ENCODE measurements at places on chromosomes 12 and 14.

- DNase-seq = no peak
Observed at GRCh38 chr12:71610031-71610795, 53.4 kb downstream of the ZFC3H1 start.

DNA sequence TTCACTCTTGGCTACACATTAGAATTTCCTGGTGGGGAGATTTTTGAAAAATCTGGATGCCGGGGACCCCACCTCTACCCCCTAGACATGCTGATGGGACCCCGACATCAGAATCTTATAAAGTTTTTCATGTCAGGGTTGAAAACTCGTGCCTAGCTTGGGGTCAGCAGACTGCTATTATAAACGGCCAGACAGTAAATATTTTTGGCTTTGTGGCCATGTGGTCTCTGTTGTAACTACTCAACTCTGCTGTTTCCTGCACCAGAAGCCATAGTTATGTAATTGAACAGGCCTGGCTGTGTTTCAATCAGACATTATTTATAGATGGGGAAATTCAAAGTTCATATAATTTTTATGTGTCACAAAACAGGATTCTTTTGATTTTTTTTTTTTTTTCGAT, 41.6 kb downstream of the ACACB start:
- DNase-seq = no peak

DNA sequence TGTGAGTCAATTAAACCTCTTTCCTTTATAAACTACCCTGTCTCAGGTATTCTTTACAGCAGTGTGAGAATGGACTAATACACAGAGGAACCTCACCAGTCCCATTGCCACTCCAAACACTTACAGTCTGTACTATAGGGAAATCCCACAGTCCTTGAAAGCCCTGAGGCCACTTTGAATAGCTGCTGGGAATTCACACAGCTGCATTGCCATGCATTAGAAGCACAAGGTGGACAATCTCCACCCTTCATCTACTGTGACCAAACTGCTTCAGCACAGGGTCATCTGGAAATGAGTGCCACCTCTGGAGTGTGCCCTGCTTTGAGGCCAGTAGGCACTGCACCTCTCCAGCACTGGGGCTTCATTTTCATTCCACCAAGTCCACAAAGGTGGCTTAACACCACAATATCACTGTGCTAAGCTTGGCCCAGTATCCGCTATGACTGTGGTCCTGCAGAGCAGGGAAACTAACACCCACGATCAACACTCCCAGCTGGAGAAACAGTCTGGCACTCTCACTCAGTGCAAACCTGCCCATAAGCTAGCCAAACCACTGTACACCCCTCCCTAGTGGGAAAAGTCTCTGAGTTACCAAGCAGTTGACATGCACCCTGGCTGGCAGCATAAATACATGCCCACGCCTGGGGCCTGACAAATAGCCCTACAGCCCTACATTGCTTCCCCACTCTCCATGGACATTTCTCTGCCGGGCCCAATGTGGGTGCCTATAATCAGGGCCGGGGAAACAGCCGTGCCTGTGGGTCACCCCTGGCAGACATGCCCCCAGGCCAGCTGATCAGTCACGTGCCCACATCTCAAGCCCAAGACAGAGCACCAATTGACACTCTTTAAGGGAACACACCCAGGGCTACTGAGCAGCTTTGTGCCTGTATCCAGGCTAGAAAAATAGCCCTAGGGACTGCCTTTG, 294.3 kb upstream of the MGAT4C start:
- DNase-seq = no peak

GRCh38 chr12:115362339-115362976, 678.5 kb upstream of the TBX3 start:
- no peak for DNase-seq

GRCh38 chr14:99067927-99068326, 204.1 kb downstream of the BCL11B start:
- DNase-seq = no peak

- DNase-seq = no peak
Observed at GRCh38 chr12:19436931-19437330, 2.4 kb upstream of the AEBP2 start.

GRCh38 chr12:89424846-89425245, 72.5 kb upstream of the DUSP6 start:
- DNase-seq = no peak

DNA sequence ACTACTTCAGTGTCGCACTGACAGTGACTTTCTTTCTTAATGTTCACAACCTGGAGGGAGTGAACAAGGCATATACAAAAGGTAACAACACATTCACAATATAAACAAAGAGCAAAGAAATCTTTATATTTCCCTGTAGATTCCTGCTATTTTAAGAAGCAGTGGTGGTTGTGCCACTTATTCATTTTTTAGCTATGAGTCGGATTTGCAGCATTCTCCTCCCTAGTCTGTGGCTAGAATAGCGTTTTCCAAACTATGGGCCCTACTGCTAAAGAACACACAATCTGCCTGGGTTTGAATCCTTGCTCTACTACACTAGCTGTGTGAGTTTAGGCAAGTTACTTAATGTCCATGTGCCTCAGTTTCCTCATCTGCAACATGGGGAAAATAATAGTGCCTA, 18.6 kb upstream of the MDM1 start:
- no peak for DNase-seq

Data from CD4-positive, alpha-beta T cell (primary cell).